ENCODE measurements at places on chromosomes 4 and X. TPM values are rescaled to one million over a fixed set of nuclear protein-coding genes. Genes with fewer than 3 reads are reported as not detected.

Gene GRIA3
- 0.83 TPM for total RNA-seq

Gene F8A2
- 0.67 TPM for total RNA-seq

Gene NPY2R
- not detected for total RNA-seq

Gene ASMT
- not detected for total RNA-seq

Gene CT83
- total RNA-seq: not detected

Measured in mammary epithelial cell (primary cell).